Germinal center (tissue), 1 donor: ENCODE measurements at places on chromosomes 4 and X.

- no peak for DNase-seq
Measured at GRCh38 chr4:186137196-186137794, 32.8 kb downstream of the FAM149A start.

GRCh38 chrX:112734290-112734689 lies 54.6 kb upstream of the LHFPL1 start:
- no peak for DNase-seq

- DNase-seq = no peak
Measured at GRCh38 chr4:154487145-154487544, 4.5 kb downstream of the DCHS2 start.

DNA sequence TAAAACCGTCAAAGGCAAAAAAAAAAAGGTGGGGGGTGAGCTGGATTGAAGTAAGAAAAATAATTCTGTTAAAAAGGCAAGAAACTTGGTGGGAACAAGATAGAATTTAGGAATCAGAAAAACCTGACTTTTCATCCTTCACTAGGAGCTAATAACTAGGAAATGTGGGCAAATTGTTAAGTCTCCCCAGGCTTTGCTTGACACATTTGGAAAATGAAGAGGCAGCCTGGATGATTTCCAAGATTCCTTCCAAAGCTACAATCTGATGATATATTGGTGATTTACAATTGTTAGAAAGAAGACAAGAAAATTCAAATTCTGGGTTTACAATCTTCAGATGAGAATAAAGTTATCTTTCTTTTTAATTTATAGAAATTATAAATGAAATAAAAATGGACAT lies 1062.5 kb downstream of the ADGRL3 start:
- DNase-seq = no peak

DNA sequence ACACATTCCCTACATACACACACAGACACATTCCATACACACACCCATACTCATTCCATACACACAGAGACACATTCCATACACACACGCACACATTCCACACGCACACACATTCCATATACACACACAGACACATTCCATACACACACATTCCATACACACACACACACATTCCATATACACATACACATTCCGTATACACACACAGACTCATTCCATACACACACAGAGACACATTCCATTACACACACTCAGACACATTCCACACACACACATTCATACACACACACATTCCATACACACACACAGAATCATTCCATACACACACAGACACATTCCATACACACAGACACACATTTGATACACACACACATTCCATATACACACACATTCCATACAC lies 15.2 kb downstream of the LINC00632 start:
- no peak for DNase-seq

DNA sequence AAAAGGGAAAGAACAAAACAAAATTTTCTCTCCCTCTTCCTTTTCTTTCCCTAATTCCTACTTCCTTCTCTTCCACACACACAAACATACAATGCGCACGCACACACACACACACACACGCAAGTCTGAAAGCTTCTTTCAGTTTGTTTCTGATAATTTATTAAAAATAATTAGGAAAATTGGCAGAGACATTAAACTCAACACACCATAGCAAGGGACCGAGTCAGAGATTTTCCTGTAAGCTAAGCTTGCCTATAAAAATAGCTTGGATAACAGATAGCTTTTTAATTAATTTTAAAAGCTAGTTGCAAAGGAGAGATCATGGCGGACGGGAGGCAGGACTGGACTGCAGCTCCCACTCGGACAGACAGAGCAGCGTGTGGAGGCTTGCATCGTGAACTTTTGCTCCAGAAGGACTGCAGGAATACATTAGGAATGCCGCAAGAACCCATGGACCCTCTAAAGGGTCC lies 92.6 kb upstream of the MAPK10 start:
- DNase-seq = no peak

- DNase-seq = no peak
Measured at GRCh38 chrX:25226151-25226550, 210.4 kb upstream of the ARX start.

GRCh38 chr4:152554742-152555141 lies 18.9 kb upstream of the FBXW7 start:
- no peak for DNase-seq

DNA sequence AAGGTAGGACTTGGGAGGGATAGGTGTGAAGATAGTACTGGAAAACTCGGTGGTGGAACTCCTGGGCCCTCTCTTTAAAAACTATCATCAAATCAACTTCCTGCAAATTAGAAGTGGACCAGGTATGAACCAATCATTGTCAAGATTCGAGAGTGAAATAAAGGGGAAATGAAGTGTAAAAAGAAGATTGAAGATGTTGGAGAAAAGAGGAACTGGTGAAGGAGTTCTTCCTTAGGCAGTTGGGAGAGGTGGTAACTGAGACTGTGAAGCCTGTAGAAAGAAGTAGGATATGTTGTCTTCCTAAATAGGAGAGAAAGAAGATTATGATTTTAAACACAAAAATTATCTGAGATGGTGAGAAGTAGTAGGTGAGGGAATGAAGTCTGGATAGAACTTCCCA lies 212.2 kb downstream of the PPP1R2C start:
- DNase-seq = no peak

- DNase-seq = no peak
Measured at GRCh38 chr4:53591372-53591892, at the start of gene LNX1. TSS of gene LNX1 (minus strand) at chr4:53591486. CDS start at chr4:53574002, 17,484 bp downstream.

- DNase-seq = no peak
Measured at GRCh38 chr4:117429061-117429460, 343.7 kb upstream of the TRAM1L1 start.

- no peak for DNase-seq
Measured at GRCh38 chr4:181739031-181739430, 504.2 kb upstream of the TENM3 start.

DNA sequence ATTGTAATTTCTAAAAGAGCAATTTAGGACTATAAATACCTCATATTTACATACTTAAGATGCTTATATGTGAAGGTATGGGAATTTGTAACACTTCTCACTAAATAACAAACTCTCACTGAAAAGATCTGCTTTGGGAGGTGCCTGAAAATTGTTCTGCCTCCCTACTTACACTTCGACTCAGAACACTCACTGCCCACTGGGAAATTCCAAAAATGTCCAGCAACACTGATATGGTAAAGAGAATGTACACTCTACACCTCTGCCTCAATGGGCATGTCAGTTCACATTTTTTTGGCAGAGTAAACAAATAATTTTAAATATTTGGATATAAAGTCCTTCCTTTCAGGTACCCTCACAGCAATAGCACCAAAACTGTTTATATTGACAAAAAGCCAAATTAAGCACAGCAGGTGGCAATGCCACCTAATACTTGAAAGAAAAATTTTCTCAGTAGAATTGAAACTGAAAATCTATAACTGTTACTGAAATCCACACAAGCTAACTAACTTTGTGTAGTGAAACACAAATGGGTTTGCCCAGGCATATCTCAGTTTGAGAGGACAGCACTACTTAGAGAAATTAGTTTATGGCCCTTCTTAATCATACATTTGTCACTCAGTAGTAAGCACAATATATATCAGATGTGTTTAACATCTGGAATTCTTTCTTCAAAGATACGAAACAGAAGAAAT lies 67.1 kb downstream of the PRDM5 start:
- DNase-seq = no peak

DNA sequence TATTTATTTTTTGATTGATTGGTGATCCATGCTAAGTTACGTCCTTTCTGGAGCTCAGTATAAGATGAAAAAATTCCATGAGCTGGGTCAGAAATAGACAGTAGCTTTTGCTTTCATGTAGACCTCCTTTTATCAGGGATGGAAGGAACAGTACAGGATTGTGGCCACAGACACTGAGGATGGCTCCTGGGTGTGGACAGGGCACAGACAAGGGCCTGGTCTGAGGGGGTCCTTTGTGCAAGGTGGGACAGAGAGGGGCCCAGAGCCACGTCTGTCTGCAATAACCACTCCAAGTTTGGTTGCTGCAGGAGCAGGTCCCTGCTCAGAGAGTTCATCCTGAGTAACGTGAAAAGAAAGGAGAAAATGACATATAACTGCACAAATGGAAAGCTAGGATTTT lies 127.1 kb downstream of the ENPP6 start:
- no peak for DNase-seq

GRCh38 chr4:3686753-3687152 lies 79.4 kb upstream of the ADRA2C start:
- no peak for DNase-seq

GRCh38 chr4:1329408-1330371 lies 17.3 kb upstream of the UVSSA start:
- no peak for DNase-seq

GRCh38 chr4:83012200-83012686 lies 1.6 kb upstream of the LIN54 start:
- DNase-seq = peak; percentile 32
